ENCODE measurements at places on chromosomes 4 and X. TPM values are rescaled to one million over a fixed set of nuclear protein-coding genes. Genes with fewer than 3 reads are reported as not detected.

Gene RHOXF2B
- not detected for total RNA-seq

Gene CT47B1
- total RNA-seq, result not detected

Gene PPARGC1A
- not detected for total RNA-seq

Gene ATP2B3
- not detected for total RNA-seq

Gene MAGEB10
- not detected for total RNA-seq

Gene MAGIX
- 0.54 TPM for total RNA-seq

Gene PSAPL1
- total RNA-seq, result not detected

Gene SOX3
- not detected for total RNA-seq

GRCh38 chr4:150769248-150769647, 187.3 kb downstream of the MAB21L2 start:
- H3K27me3 ChIP-seq, result no peaks in the 10 kb centered on the region
- no peak overlapping the region for H3K4me3 ChIP-seq
- no peak for DNase-seq
- H3K36me3 ChIP-seq, result peaks cover 22% of the 10 kb centered on the region
- peak overlapping the region; percentile 76 for H3K27ac ChIP-seq

GRCh38 chr4:139401368-139401767, 52.6 kb upstream of the RAB33B start:
- peaks cover 5% of the 10 kb centered on the region for H3K36me3 ChIP-seq
- H3K27me3 ChIP-seq, result no peaks in the 10 kb centered on the region
- no peaks in the 10 kb centered on the region for H3K4me1 ChIP-seq
- H3K4me3 ChIP-seq, result no peak overlapping the region
- H3K27ac ChIP-seq, result no peak overlapping the region
- no peak for DNase-seq

- H3K4me1 ChIP-seq, result peaks cover 2% of the 10 kb centered on the region
- no peak for DNase-seq
- peaks cover 7% of the 10 kb centered on the region for H3K36me3 ChIP-seq
- no peaks in the 10 kb centered on the region for H3K27me3 ChIP-seq
- H3K27ac ChIP-seq, result no peak overlapping the region
Measured at GRCh38 chr4:101081695-101082369, 265.5 kb downstream of the PPP3CA start.

DNA sequence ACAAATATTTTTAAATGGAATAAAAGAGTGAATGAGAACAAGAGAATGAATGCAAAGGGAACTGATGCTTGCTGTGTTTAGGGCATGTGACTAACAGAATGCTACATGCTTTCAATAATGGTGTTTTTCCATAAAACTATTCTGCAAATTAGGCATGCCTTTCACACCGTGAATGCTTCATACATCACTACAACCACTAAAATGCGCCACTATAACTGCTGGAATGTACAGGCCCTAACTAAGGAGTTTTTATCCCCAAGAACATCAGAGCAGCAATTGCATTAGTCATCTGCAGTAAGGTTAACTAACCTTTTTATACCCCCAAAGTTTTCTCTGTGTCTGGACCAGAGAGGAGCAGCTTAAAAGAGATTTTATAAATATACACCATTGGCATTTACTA, 190.4 kb downstream of the ARAP2 start:
- no peak overlapping the region for H3K4me3 ChIP-seq
- no peak for DNase-seq
- no peaks in the 10 kb centered on the region for H3K27me3 ChIP-seq
- no peaks in the 10 kb centered on the region for H3K36me3 ChIP-seq
- H3K27ac ChIP-seq, result no peak overlapping the region
- H3K4me1 ChIP-seq, result no peaks in the 10 kb centered on the region

DNA sequence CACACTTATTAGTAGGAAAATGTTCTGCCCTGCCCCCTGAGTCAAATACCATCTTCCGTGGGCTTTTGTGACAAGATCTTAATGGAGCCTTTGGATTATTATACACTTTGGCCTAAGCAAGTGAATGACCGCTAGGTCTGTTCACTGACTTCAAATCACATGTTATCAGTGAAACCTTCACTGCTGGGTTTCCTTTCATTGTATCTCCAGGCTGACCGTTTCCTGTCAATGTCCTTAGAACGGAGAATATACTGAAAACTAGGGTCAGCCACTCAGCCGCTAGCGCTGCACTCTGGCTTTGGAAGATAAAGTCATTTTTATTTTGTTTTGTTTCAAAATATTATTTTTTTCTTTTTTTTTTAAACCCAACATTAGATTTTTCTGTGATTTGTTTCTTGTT, 107.0 kb upstream of the TLL1 start:
- H3K4me1 ChIP-seq, result no peaks in the 10 kb centered on the region
- no peak for DNase-seq
- no peak overlapping the region for H3K4me3 ChIP-seq
- H3K36me3 ChIP-seq, result no peaks in the 10 kb centered on the region
- H3K27me3 ChIP-seq, result no peaks in the 10 kb centered on the region

DNA sequence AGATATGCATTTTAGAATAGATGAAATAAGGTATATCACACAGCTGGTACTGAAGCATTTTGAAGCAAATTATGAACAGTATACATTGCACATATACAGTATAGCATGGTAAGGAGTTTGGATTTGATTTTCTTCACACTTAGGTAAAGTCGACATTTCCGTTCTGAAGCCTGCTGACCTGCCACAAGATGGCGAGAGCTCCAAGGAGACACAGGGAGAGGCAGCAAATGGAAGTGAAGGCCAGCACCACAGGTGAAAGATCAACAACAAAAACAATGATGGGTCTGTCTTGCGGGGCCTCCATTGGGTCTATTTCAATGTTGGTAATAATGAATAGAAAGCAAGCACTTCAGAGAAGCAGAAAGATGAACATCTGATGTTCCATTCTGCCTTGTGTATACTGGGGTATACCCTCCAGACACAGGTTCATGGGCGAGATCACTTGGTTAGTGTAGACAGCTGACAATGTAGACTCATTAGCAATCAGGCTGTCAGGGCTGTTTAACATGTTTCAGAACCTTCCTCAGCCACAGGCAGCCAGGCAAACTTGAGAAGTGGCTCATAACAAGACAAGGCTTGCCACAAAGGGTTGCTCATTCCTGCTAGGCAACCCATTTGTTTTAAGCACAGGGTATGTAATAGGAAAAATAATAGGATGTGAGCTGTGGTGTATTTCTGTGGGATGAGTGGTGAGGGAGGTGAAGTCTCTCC, 21.4 kb upstream of the NOX1 start:
- no peaks in the 10 kb centered on the region for H3K36me3 ChIP-seq
- no peaks in the 10 kb centered on the region for H3K27me3 ChIP-seq
- H3K27ac ChIP-seq, result no peak overlapping the region
- peak; percentile 39 for DNase-seq
- no peaks in the 10 kb centered on the region for H3K4me1 ChIP-seq

- no peak for DNase-seq
- no peaks in the 10 kb centered on the region for H3K4me1 ChIP-seq
Measured at GRCh38 chr4:1661695-1662094, 22.4 kb downstream of the FAM53A start.

- H3K36me3 ChIP-seq, result no peaks in the 10 kb centered on the region
- H3K4me3 ChIP-seq, result no peak overlapping the region
- peaks cover 4% of the 10 kb centered on the region for H3K4me1 ChIP-seq
- H3K27me3 ChIP-seq, result no peaks in the 10 kb centered on the region
- no peak for DNase-seq
- H3K27ac ChIP-seq, result no peak overlapping the region
Measured at GRCh38 chrX:135416546-135416945, 5.2 kb upstream of the SMIM10L2A start.

DNA sequence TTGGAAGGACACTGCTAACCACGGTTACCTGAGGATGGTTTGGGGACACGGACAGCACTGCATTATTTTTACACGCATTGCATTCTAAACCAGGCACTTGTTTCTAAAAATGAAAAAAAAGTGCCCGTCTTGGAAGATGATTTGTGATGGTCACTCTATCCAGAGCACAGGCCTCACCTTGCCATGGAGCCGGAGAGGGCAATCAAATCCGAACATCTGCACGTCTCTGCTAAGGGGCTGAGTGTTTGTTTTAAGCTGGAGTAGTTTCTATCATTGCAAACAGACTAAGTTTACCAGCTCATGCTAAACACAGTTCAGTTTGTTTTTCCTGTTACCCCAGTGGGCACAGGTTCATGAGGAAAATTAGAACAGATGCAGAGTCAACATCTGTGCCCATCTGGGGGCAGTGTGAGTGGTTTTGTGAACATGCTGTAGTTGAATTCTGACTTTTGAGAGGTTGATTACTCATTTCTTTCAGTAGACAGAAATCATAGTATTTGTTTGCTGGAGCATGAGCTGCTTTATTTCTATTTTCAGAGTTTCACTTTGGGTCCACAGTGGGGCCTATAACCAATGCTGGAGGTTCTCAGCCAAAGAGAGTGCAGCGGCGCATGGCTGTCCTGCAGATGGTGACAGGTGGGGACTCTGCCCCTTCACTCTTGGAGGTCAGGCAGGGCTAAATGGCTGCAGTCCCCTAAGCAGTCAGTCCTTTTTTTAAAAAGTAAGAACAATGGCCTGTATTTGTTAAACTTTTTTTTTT, 65.4 kb upstream of the ENPP6 start:
- peak overlapping the region; percentile 96 for H3K27ac ChIP-seq
- H3K27me3 ChIP-seq, result no peaks in the 10 kb centered on the region
- H3K4me3 ChIP-seq, result peak overlapping the region; percentile 34

DNA sequence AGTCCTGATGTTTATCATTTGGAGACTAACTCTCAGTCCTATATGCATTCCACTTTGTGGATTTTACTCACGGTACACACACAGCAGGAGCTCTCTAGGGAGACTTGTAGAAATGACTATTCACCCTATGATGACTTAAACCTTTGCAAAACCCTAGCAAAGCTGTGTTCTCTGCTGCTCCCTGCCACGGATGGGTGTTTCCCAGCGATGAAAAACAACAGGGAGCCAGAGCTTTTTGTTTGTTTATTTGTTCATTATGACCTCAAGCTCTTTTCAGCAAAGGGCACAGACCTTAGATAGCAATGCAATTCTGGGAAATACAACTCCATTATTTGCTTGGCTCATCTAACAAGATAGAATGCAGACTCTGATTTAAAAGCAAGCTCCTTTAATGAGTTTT, 156.6 kb downstream of the GRIA3 start:
- H3K4me3 ChIP-seq, result no peak overlapping the region
- H3K36me3 ChIP-seq, result no peaks in the 10 kb centered on the region
- H3K4me1 ChIP-seq, result no peaks in the 10 kb centered on the region
- H3K27ac ChIP-seq, result no peak overlapping the region

DNA sequence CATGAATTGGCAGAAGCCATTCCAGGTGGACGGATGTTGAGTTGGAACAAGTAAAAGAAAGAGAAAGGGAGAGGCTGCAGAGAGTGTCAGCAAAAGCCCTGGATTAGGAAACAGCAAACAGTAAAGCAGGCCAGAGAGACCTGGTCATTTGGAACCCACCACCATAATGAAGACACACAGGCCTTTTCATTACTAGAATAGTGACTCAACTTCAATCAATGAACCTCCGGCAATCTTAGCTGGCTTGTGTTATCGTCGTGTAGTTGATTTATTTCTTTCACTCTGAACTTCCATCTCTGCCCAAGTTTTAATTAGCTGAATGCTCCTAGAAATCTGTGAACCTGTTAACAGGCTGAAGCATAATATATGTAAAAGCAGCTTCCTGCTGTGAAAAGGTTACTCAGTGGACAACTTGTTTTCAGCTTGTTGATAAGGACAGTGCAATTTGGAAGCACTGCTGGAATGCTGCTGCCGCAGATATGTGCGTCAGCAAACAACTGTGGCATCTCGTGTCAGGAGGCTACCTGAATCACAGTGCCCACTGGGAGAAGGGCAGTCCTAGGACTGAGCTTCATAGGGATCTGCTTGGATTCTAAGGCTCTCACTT, 68.8 kb downstream of the SPANXN4 start:
- H3K4me1 ChIP-seq, result no peaks in the 10 kb centered on the region
- H3K27me3 ChIP-seq, result no peaks in the 10 kb centered on the region

DNA sequence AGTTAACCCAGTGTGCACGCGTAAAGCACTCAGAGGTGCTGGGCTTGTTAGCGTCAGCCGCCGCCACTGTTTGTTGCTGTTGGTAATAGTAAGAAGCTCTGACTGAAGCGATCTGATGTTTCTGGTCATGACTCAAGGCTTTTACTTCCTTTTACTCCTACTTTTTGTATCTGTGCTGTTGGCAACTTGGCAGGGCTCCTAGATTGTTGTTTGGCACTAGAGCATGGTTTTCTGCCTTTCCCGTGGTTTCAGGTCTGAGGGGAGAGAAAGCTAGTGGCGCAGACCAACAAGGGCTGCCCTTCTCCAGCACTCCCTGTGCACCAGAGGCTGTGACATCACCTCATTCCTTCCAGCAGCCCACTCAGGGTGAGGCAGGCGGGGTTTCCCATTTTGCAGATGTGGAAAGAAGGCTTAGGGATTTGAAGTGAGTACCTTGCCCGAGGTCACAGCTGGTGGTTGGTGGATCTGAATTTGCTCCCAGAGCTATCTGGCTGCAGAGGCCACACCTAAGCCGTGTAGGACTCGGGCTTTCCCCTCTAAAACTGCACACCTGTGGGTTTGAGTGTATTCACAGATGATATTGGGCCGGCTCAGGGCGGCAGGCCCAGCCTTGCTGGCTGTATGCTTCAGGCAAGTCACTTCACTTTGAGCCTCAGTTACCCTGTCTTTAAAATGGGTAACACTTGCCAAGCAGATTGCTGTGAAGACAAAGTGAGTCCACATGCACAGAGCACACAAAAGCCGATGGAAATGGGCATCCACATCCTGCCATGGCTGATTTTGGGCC, 51.2 kb upstream of the TADA2B start:
- H3K36me3 ChIP-seq, result peaks cover 22% of the 10 kb centered on the region
- peaks cover 40% of the 10 kb centered on the region for H3K4me1 ChIP-seq
- H3K27ac ChIP-seq, result peak overlapping the region; percentile 55

DNA sequence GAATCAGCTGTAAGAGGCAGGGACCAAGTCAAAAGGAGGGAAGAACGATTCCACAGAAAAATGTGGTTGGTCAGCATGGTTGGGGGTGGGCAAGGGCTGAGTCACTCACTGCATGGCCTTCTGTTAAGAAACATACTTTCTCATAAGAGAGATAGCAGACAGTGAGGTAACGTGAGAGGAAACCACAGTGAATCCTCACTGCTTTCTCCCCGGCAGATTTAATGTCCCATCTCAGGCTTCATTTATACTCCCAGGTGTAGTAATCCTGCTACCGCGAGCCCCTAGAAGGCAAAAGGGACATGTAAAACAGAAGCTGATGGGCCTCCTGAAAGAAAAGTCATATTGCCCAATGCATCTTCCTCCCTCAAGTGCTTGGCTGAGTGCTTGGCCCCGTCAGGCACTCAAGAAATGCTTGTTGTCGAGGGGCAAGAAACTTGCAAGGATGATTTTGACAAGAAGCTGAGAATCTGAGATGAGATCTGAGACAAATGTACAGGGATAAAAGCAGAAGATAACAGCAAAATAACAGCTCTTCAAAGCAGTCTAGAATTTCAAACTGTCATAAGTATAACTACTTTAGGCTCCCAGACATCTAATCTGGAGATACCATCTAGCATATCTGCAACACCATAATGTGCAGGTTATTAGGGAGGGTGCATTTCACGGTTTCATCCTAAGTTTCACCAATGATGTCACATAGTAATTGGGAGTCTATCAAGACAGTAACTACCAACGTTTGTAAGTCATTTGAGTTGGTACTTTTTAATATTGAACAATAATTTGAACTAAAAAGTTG, 40.2 kb downstream of the SH3KBP1 start:
- H3K36me3 ChIP-seq, result peaks cover 9% of the 10 kb centered on the region
- H3K4me1 ChIP-seq, result peaks cover 54% of the 10 kb centered on the region
- peak overlapping the region; percentile 31 for H3K4me3 ChIP-seq
- peak; percentile 44 for DNase-seq
- H3K27ac ChIP-seq, result peak overlapping the region; percentile 74
- no peaks in the 10 kb centered on the region for H3K27me3 ChIP-seq

GRCh38 chr4:112894480-112894879, 155.0 kb upstream of the ANK2 start:
- H3K27ac ChIP-seq, result no peak overlapping the region
- peaks cover 11% of the 10 kb centered on the region for H3K27me3 ChIP-seq
- no peak overlapping the region for H3K4me3 ChIP-seq
- no peak for DNase-seq

GRCh38 chr4:3440011-3440410, 1.8 kb upstream of the HGFAC start:
- no peak for DNase-seq
- H3K36me3 ChIP-seq, result no peaks in the 10 kb centered on the region
- H3K27ac ChIP-seq, result no peak overlapping the region
- no peaks in the 10 kb centered on the region for H3K4me1 ChIP-seq
- H3K27me3 ChIP-seq, result no peaks in the 10 kb centered on the region

Measured in activated CD8-positive, alpha-beta T cell treated with anti-CD3 and anti-CD28 coated beads for 36 hours (primary cell).